ENCODE measurements at places on chromosomes 12 and 14. TPM values are rescaled to one million over a fixed set of nuclear protein-coding genes. Genes with fewer than 3 reads are reported as not detected.

Gene UBC
- total RNA-seq, result 1,399 TPM

Gene SAV1
- total RNA-seq, result 81.0 TPM

Gene CLEC4E
- total RNA-seq, result not detected

Gene IL22
- total RNA-seq, result not detected

GRCh38 chr12:45235087-45236025 lies 19.5 kb downstream of the ANO6 start:
- no peaks in the 10 kb centered on the region for H3K36me3 ChIP-seq
- H3K27me3 ChIP-seq, result no peaks in the 10 kb centered on the region
- no peak overlapping the region for H3K4me3 ChIP-seq

All from transverse colon (tissue), 4 donors.